Stimulated activated CD8-positive, alpha-beta memory T cell treated with anti-CD3 and anti-CD28 coated beads, Interleukin-15, amount 100 ng/mL, for 24 hours (primary cell): ENCODE measurements at places on chromosomes 6 and 20.

GRCh38 chr20:17534077-17534476 lies 2.9 kb upstream of the BFSP1 start:
- no peak for DNase-seq

- no peak for DNase-seq
Measured at GRCh38 chr20:61898405-61898804, 167.3 kb downstream of the TAF4 start.

GRCh38 chr20:1376007-1376406 lies 16.8 kb downstream of the FKBP1A start:
- no peak for DNase-seq

GRCh38 chr6:120355822-120356221 lies 978.5 kb downstream of the TBC1D32 start:
- no peak for DNase-seq

- no peak for DNase-seq
Measured at GRCh38 chr6:118397671-118398465, 150.2 kb upstream of the PLN start.

- no peak for DNase-seq
Measured at GRCh38 chr6:112431803-112432202, 84.7 kb downstream of the RFPL4B start.

DNA sequence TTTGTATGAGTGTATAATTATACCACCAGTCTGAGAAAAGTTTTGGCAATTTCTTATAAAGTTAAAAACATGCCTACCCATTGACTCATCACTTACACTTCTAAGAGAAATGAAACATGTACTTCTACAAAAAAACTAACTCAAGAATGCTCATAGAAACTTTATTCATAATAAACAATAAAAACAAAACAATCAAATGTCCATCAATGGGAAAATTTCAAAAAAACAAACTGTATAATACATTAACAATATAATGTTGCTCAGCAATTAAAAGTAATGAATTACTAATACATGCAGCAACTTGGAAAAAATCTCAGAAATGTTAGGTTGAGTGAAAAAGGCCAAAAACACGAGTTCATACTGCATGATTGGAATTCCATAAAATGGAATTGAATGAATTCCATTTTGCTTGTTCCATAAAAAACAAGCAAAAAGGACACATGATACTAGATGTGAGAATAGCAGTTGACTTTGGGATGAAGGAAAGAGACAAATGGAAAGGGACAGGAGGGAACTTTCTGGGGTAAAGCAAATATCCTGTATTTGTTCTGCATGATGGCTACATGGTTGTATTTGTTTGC lies 726.6 kb downstream of the RFPL4B start:
- no peak for DNase-seq

DNA sequence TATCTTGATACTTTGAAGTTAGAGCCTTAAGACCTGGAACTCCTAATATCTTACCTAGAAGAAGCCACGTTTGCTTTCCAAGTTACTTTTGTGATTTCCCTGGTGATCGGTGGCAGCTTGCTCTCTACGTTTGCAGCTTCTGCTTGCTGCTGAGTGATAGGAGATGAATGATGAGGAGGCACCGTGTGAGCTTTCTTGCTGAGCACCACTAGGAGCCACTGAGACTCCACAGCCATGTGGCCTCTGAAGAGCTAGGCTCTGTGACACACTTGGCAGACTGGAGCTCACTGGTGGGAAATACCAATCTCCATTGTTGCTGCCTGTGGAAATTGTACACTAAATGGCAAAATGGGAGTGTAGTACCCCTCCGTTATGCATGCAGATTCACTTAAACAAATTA lies 161.8 kb downstream of the IBTK start:
- no peak for DNase-seq

DNA sequence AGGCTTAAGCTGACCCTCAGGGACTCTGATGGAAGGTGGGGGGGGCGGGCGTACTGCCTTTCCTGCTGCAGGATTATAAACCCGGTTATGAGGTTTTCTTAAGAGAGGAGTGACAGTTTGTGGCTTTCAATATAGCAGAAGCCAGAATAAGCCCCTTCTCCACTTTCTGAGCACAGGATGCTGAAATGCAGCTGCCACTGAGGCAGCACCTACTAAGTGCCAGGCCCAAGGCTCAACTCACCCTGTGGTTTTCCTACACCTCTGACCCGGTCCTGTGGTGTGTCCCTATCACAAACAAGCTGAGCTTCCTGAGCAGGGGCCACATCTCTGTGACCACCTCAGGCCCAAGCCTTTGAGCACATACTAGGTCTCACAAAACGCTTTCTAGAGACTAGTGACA lies 59.6 kb upstream of the NFATC2 start:
- DNase-seq: no peak

DNA sequence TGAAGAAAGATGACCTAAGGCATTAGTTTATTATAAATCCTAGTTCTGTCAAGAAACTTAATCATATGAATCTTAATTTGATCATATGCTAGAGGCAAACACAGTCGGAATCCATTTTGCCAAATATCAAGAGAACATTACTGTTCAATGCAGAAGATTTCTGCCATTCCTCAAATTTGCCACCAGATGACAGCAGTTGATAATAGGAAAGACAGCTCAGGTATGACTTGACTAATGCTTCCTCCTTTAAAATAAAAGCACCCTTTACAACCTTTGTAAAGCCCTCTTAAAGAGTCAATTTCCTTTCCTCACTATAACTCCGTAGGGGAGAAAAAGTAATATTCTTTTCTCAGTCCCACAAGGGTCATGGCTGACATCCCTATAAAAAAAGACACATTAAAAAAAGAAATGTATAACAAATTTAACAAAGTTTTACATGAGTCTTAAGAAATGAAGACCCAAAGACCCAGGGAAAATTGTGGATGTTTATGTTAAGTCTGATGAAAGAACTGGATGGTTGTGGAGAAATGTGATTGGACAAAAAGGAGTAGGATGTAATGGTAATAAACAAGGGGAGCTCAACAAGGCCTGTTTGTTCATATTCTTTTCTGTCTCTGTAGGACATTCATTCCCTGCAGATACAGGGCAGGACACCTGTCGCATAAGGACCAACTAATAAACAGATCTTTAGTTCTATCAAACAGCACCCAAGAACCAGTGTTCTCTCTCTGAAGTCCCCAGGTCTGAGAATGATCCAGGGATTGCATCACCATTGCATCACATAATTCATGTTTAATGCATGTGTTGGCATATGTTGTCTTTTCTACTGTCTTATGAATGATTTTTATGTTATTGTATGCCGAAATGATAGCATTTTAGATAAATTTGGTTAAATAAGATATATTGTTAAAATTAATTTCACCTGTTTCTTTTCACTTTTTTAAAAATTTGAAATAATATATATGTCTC lies 23.0 kb upstream of the IL17A start:
- DNase-seq: no peak

DNA sequence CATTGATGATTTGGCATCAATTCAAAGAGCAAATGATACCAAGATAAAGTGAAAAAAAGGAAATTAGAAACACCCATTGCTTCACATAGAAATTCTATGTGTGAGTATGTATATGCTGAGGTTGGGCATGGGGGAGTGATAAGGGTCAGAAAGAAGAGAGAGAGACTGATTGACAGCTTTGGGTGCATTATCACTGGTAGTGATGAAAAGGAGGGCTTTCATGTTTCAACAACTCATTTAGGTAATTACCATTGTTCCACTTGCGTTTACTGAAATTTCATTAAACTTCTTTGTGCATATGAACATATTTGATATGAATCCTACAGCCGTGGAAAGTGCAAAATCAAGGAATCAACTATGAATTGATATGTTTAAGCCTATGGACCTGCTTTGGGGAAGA lies 84.7 kb downstream of the ADGRB3 start:
- DNase-seq: no peak
